ENCODE measurements at places on chromosomes 7 and 10.

GRCh38 chr10:95374597-95375209, 83.9 kb upstream of the PDLIM1 start:
- DNase-seq = peak; percentile 89
- H3K27ac ChIP-seq = no peak overlapping the region
- H3K4me1 ChIP-seq = no peaks in the 10 kb centered on the region
- no peaks in the 10 kb centered on the region for H3K27me3 ChIP-seq
- H3K36me3 ChIP-seq = no peaks in the 10 kb centered on the region

DNA sequence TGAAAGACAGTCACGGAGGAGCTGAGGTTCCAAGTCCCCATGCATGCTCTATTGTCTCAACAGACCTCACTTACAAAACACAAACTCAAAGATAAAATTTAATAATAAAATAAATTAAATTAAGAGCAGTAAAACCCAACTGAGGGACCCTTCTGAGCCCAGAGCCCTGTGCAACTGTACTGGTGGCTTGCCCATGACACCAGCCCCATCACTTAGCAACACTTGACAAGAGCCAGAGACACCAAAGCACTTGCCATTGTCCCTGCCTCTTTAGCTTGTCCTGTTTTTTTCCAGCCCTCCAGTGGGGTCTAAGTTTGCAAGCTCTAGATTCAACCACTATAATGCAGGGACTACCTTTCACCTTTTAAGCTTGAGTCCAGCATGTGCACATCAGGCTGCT, 117.9 kb downstream of the JCAD start:
- peaks cover under 1% of the 10 kb centered on the region for H3K4me1 ChIP-seq
- no peak overlapping the region for H3K27ac ChIP-seq
- H3K27me3 ChIP-seq = no peaks in the 10 kb centered on the region
- DNase-seq = no peak

- H3K27me3 ChIP-seq = peaks cover 11% of the 10 kb centered on the region
- no peak for DNase-seq
- H3K36me3 ChIP-seq = no peaks in the 10 kb centered on the region
- no peak overlapping the region for H3K4me3 ChIP-seq
- H3K27ac ChIP-seq = no peak overlapping the region
- no peaks in the 10 kb centered on the region for H3K4me1 ChIP-seq
These were observed 3.5 kb downstream of the TMEM273 start for GRCh38 chr10:49184642-49185111.

DNA sequence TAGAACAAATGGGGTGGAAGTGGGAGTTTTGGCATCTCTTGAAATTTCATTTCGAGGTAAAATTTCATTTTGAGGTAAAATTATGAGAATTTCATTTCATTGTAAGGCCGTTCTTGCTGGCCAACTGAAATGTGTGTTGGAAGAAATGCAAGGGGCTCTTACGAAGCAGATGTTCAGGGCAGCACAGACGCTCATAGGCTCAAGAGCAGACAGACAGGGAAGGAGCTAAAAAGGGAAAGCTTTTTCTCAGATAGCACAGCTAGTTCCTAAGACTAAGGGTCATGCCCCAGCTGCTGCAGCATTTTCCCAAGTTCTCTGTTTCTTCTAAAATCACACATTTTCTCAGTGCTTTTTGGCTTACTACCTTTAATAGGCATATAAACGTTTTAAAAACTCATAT, 65.1 kb upstream of the SFMBT2 start:
- H3K27ac ChIP-seq = no peak overlapping the region
- H3K36me3 ChIP-seq = no peaks in the 10 kb centered on the region
- no peaks in the 10 kb centered on the region for H3K4me1 ChIP-seq
- no peak for DNase-seq
- no peak overlapping the region for H3K4me3 ChIP-seq

- peak; percentile 82 for DNase-seq
- H3K4me1 ChIP-seq = peaks cover 12% of the 10 kb centered on the region
- H3K27ac ChIP-seq = peak overlapping the region; percentile 90
- H3K27me3 ChIP-seq = no peaks in the 10 kb centered on the region
These were observed 922 bp downstream of the PPA1 start for GRCh38 chr10:70232155-70232858.

DNA sequence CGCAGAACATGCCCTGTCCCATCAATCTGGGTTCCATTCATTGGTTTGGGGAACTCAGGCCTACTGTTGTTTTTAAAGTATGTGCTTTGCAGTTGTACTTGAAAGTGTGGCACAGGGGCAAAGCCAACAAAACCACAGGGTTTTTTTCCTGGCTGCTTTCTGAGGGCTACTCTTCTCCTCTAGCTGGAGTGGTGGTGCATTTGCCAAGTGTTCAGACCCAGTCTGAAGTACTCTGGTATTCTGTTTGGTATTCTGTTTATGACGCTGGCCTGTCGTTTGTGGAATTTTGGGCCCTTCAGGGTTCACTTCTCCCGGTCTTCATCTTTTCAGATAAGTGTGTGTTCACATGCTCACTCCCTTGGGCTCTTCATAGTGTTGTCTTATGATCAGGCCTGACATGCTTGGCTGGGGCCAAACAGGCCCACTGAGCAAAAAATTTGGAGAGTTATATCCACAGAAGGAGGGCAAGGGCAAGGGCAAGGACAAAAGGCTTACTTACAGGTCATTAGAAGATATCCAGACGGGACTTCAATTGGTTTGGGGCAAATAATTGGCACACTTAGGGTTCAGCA, 26.3 kb downstream of the SLC26A4 start:
- DNase-seq = no peak
- no peak overlapping the region for H3K4me3 ChIP-seq
- H3K36me3 ChIP-seq = no peaks in the 10 kb centered on the region
- no peaks in the 10 kb centered on the region for H3K4me1 ChIP-seq
- H3K27me3 ChIP-seq = peaks cover under 1% of the 10 kb centered on the region
- H3K27ac ChIP-seq = no peak overlapping the region

- H3K4me3 ChIP-seq = no peak overlapping the region
- no peak overlapping the region for H3K27ac ChIP-seq
- DNase-seq = no peak
- no peaks in the 10 kb centered on the region for H3K27me3 ChIP-seq
- no peaks in the 10 kb centered on the region for H3K36me3 ChIP-seq
- H3K4me1 ChIP-seq = no peaks in the 10 kb centered on the region
These were observed 19.1 kb upstream of the MTPAP start for GRCh38 chr10:30368065-30368718.

- H3K27me3 ChIP-seq = no peaks in the 10 kb centered on the region
- H3K36me3 ChIP-seq = no peaks in the 10 kb centered on the region
- peak overlapping the region; percentile 69 for H3K27ac ChIP-seq
- H3K4me1 ChIP-seq = peaks cover 28% of the 10 kb centered on the region
- no peak overlapping the region for H3K4me3 ChIP-seq
- peak; percentile 67 for DNase-seq
These were observed 33.1 kb downstream of the ZMIZ1 start for GRCh38 chr10:79101560-79102497.

- no peaks in the 10 kb centered on the region for H3K36me3 ChIP-seq
- no peak for DNase-seq
- H3K27me3 ChIP-seq = no peaks in the 10 kb centered on the region
- no peaks in the 10 kb centered on the region for H3K4me1 ChIP-seq
These were observed 79.2 kb downstream of the ABCA13 start for GRCh38 chr7:48250441-48250951.

GRCh38 chr7:46493196-46493595, 572.1 kb upstream of the IGFBP3 start:
- H3K4me1 ChIP-seq = no peaks in the 10 kb centered on the region
- H3K36me3 ChIP-seq = no peaks in the 10 kb centered on the region
- no peaks in the 10 kb centered on the region for H3K27me3 ChIP-seq
- no peak for DNase-seq
- H3K27ac ChIP-seq = peak overlapping the region; percentile 51

DNA sequence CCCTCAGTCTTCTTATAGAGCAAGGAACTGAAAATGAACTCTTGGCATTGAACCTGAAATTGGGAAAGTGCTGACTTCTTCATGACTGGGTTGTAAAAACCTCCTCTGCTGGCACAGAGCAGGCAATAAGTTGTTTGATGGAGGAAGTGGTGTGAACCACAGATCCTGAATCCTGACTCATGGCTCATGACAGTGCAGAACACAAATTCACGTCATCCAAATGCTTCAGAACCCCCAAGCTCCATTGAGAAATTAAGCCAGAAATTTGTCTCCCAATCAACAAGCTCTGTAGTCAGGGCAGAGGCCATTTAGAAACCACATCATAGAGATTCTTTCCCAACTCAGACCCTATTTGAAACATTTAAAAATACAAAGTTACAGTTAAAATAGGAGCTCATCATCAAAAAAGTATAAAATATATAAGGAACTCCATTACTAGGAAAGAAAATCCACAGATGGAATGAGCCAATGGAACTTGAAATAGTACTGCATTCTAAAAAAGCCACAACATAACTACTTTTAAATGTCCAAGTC, 10.3 kb upstream of the STK17A start:
- no peaks in the 10 kb centered on the region for H3K4me1 ChIP-seq
- no peaks in the 10 kb centered on the region for H3K27me3 ChIP-seq
- H3K27ac ChIP-seq = peak overlapping the region; percentile 58

GRCh38 chr7:80372415-80372814, 139.4 kb downstream of the GNAT3 start:
- H3K27me3 ChIP-seq = no peaks in the 10 kb centered on the region
- no peak overlapping the region for H3K4me3 ChIP-seq
- H3K4me1 ChIP-seq = no peaks in the 10 kb centered on the region
- H3K36me3 ChIP-seq = no peaks in the 10 kb centered on the region

- no peak overlapping the region for H3K4me3 ChIP-seq
- no peaks in the 10 kb centered on the region for H3K36me3 ChIP-seq
- H3K27me3 ChIP-seq = no peaks in the 10 kb centered on the region
- peak overlapping the region; percentile 94 for H3K27ac ChIP-seq
These were observed 116.2 kb upstream of the AFAP1L2 start for GRCh38 chr10:114520453-114520852.

DNA sequence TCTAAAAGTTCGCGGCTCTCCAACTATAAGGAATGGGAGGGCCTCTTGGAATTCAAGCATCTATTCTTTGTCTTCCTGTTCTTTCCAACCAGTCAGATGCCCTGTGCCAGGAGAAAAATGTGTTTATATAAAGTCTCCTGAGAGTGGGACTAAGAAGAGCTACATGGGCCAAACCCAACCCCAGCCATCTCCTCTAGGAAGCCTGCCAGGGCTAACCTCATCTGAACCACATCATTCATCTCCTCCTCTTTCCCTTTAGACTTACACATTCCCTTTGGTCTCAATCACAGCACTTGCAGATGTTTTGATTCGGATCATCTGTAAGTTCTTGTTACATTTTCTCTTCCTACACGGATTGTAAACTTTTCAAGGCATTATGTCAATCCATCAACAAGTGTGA, 62.6 kb downstream of the DOCK4 start:
- DNase-seq = no peak
- peak overlapping the region; percentile 2 for H3K27ac ChIP-seq
- no peaks in the 10 kb centered on the region for H3K4me1 ChIP-seq
- no peaks in the 10 kb centered on the region for H3K27me3 ChIP-seq
- no peak overlapping the region for H3K4me3 ChIP-seq

- no peak overlapping the region for H3K27ac ChIP-seq
- H3K4me3 ChIP-seq = no peak overlapping the region
- peaks cover 6% of the 10 kb centered on the region for H3K4me1 ChIP-seq
- DNase-seq = no peak
- H3K27me3 ChIP-seq = no peaks in the 10 kb centered on the region
These were observed 2.7 kb downstream of the SP4 start for GRCh38 chr7:21430575-21430954.

GRCh38 chr10:92219559-92219958, 71.3 kb downstream of the CPEB3 start:
- DNase-seq = no peak
- H3K4me3 ChIP-seq = no peak overlapping the region
- H3K27me3 ChIP-seq = no peaks in the 10 kb centered on the region
- H3K27ac ChIP-seq = no peak overlapping the region

- no peaks in the 10 kb centered on the region for H3K27me3 ChIP-seq
- H3K27ac ChIP-seq = no peak overlapping the region
- H3K36me3 ChIP-seq = no peaks in the 10 kb centered on the region
- DNase-seq = peak; percentile 67
- no peak overlapping the region for H3K4me3 ChIP-seq
These were observed 174.5 kb upstream of the PPP2R2D start for GRCh38 chr10:131726076-131726880.

DNA sequence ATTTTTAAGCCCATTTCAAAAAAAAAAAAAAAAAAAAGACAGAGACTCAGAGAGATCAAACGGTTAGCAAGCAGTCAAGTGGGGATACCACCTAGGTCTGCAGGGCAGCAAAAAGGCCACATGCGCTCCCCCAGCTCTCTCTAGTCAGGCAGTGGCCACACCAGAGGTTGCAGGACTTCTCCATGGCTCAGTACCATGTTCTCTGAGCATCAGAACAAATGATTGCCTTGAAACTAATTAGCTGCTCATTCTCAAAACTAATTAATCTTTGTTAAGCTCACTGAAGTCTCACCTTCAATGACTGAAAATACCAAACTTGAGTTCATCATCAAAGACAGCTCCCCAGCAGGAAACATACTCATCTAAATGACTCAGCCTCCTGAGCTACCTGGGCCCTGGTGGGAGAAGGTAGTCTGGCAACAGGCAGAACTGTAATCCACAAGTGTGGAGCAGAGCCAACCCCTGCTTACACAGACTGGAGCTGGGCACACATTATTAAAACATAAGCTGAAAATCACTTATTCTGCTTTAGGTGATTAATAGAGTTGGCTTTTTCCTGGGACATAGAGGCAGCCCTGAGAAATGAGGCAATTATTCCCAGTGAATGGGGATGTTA, 319.6 kb downstream of the GRID1 start:
- H3K27me3 ChIP-seq = no peaks in the 10 kb centered on the region
- H3K4me3 ChIP-seq = no peak overlapping the region
- no peaks in the 10 kb centered on the region for H3K36me3 ChIP-seq

DNA sequence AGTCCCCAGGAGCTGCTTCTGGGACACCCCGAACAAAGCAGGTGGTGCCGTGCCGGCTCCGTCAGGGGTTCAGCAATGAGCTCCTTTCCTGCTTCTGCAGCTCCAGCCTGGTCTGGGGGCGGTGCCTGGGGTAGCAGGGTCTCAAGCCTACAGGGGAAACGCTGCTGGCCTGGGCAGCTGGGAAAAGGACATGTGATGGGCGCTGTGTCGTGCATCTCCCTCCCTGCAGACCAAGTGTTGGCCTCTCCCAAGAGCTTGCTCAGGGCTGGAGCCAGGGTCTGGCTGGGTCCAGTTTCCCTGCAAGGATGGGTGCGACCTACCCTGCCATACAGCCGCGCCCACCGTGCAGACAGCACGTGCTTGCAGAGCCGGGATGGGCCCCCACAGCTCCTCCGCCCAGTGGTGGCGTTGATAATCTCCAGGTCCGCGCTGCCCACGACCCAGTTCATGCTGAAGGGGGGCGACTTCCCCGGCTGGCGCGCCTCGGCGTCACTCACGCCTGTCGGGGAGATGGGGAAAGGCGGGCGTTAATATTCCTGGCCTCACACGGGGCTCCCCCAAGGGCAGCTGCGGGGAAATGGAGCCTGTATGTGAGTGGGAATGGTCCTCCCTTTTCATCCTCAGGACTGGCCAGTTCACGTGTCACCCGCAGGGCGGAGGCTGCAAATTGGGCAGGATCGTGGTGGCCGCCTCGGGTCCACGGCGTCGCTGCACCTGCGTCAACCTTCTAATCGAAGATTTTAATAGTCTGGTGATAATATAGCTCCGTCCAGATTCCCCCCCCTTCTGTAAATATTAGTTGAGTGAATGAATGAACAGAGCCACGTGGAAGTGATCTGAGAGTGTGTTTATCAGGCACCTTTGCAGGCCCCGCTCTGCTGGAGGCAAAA, 128.6 kb downstream of the WDR37 start:
- H3K4me1 ChIP-seq = no peaks in the 10 kb centered on the region
- DNase-seq = no peak
- no peak overlapping the region for H3K27ac ChIP-seq
- no peak overlapping the region for H3K4me3 ChIP-seq
- no peaks in the 10 kb centered on the region for H3K36me3 ChIP-seq
- no peaks in the 10 kb centered on the region for H3K27me3 ChIP-seq

Data from hepatocyte (in vitro differentiated cells).